ENCODE measurements at places on chromosomes 1 and 21. TPM values are rescaled to one million over a fixed set of nuclear protein-coding genes. Genes with fewer than 3 reads are reported as not detected.

The LRRC7 gene
- polyA plus RNA-seq = not detected

The RIPK4 gene
- polyA plus RNA-seq = 18.9 TPM

The ZNF593OS gene
- polyA plus RNA-seq = 0.08 TPM

The TTC22 gene
- polyA plus RNA-seq = 3.2 TPM

The OR2L8 gene
- not detected for polyA plus RNA-seq

The HCN3 gene
- polyA plus RNA-seq = 2.3 TPM

The LYPD8 gene
- not detected for polyA plus RNA-seq

The MR1 gene
- polyA plus RNA-seq = 9.5 TPM

The ATP1A2 gene
- polyA plus RNA-seq = not detected

The GJA4 gene
- 0.10 TPM for polyA plus RNA-seq
